COLO829 (cell line): ENCODE measurements at places on chromosomes 7 and 10.

DNA sequence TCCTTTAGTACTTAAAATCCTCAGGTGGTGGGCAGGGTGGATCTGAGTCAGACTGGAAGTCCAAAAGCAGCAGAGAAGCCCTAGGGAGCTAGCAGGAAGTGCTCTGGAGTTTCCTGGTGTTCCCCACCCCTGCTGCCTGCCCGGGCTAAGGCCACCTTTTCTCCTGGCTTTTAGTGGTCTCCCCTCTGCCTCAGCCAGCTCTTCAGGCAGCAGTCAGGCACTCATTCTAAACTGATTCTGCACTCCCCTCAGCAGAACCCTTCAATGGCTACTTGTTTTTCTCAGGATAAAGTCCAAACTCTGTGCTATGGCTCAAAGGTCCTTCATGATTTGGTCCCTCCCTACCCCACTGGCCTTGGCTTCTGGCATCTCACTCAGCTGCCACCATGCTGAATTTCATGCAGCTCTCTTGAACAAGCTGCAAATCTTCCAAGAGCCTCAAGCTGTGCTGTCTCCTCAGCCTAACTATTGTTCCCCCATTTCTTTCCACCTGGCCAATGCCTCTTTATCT is 28.9 kb upstream of the DNMBP start:
- DNase-seq = no peak

DNA sequence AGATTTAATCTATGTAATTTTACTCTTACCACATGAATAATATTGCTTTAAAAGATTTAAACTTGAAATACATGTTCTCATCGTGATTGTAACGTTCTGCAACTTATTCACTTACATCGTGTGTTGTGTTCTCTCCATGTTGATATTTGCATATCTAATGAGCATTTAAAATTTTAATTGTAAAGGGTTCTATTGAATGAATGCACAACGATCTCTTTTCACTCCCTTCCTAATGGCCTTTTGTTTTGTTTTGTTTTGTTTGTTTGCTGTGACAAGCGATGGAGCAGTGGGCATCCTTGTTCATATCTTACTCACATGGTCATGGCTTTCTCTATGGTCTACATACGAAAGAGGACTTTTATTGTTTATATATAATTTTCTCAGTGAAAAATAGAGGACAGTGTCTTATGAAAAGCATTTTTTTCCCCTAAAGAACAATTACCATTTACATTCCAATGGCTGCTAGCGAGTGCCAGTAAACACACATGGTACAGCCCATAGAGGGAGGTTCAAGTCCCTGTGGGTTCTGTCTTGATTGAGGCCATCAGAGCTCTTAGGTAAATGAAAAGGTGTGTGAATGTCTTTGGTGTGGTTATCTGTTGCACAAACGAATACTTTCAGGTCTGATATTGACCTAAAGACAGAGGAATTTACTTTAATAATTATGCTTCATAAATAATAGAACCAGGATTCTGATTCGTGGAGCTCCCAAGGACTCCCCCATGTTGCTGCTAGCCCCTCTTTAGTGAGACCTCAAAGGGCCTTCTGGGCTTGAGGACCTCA is 32.4 kb downstream of the BTBD16 start:
- DNase-seq = no peak

DNA sequence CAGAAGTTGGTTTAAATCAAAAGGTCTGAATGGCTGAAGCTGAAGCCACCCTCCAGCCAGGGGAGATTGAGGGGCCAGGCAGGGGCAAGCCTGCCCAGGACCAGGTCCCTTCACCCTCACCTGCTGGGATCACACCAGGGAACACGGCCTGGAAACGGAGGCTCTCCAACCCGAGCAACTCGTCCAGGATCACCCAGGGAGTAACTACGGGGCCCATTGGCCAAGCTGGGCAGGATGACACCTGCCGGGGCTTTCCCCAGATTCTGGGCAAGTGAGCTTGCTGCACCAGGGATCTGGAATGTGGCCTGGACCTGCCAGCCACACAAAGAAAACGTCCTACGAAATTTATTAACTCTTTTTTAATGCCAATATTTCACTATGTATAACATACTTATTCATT is 30.4 kb upstream of the PPP2R2D start:
- DNase-seq = no peak

DNA sequence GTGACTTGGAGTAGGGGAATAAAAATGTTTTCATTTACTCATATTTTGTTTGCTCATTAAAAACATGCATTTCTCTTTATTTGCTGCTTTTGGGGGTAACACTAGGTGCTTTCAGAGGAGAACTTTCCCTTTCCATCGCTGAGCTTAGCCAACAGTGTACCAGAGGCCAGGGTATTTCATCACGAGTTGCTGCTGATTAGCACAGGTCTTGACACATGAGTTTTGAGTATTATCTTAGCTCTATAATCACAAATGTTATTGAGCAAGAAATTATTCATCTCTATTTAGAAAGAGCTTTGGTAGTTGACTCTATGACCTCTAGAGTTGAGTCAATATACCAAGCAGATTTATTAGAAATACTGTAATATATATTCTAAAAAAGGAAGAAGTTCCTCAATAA is 375.9 kb downstream of the NXPH1 start:
- DNase-seq = no peak

DNA sequence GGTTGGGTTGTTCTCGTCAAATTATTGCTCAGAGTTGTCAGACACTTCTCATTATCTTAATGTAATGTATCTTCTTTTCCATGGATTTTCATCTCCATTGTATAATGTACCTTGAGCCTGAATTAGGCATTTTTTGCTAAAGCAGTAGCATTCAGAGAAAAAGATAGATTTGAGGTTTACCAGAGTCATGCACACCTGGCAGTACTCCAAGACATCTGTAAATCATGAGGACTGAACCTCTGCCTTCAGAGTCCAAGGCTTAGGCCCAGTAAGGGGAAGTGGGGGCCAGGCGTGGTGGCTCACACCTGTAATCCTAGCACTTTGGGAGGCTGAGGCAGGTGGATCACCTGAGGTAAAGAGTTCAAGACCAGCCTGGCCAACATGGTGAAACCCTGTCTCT is 624.3 kb upstream of the MBL2 start:
- DNase-seq = no peak

DNA sequence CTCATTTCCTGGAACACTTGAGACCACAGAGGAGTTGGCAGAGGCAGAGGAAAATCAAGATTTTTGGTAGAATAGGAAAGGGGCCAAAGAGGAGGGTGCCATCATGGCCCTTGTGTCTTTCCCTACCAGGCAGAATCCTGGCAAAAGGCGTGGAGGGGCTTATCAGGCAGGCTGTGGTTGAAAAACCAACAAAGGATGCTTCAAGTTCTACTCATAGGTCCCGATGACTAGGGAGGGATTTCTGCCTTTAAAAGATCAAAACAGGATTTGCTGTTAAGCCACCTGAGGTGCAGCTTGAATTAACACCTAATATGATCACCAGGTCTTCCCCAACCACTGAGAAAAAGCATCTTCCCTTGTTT is 45.7 kb downstream of the BPGM start:
- no peak for DNase-seq

- DNase-seq = no peak
Observed at GRCh38 chr7:135204341-135204749, 7.0 kb downstream of the WDR91 start.
